ENCODE measurements at places on chromosomes 16 and 17.

- DNase-seq: no peak
Measured at GRCh38 chr17:79622776-79623175, 11.9 kb upstream of the RBFOX3 start.

- DNase-seq: no peak
Measured at GRCh38 chr17:16419929-16420271, 4.5 kb downstream of the TRPV2 start.

GRCh38 chr17:82668024-82668630, 19.9 kb upstream of the WDR45B start:
- DNase-seq: no peak

DNA sequence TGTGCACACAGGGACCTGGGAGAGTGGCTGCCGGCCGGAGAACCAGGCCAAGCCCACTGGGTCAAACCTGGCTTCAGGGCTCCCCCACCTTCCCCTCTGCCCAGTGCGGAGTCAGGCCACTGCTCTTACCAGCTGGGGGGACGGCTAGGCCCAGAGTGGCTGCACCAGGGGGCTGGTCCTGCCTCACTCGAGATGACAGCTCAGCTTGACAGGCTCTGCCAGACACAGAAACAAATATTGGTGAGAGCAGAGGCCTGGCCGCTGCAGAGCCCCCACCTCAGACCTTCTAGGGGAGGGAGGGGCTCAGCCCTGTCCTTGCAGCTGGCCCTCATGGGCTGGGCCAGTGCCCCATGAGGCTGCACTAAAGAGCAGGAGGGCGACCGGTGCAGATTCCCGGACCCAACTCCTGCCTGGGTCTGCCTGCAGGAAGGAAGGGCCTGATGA, 4.5 kb downstream of the NUDT16L1 start:
- DNase-seq: peak; percentile 11

GRCh38 chr16:77775911-77776909, 12.2 kb upstream of the VAT1L start:
- DNase-seq: no peak
